Spleen (tissue), 13 donors: ENCODE measurements at places on chromosomes 16 and 17. TPM values are rescaled to one million over a fixed set of nuclear protein-coding genes. Genes with fewer than 3 reads are reported as not detected.

SDK2 gene
- 0.96 TPM for polyA plus RNA-seq

GRCh38 chr17:47275245-47275984, 21.8 kb downstream of the ITGB3 start:
- DNase-seq, result no peak
- H3K4me3 ChIP-seq, result no peak overlapping the region
- peak overlapping the region; percentile 83 for H3K27ac ChIP-seq
- H3K36me3 ChIP-seq, result no peaks in the 10 kb centered on the region
- H3K27me3 ChIP-seq, result no peaks in the 10 kb centered on the region

MAF gene
- 14.8 TPM for polyA plus RNA-seq

DRC3 gene
- 2.4 TPM for polyA plus RNA-seq

ADCY9 gene
- 1.2 TPM for polyA plus RNA-seq

RHBDL1 gene
- 0.80 TPM for polyA plus RNA-seq

DNA sequence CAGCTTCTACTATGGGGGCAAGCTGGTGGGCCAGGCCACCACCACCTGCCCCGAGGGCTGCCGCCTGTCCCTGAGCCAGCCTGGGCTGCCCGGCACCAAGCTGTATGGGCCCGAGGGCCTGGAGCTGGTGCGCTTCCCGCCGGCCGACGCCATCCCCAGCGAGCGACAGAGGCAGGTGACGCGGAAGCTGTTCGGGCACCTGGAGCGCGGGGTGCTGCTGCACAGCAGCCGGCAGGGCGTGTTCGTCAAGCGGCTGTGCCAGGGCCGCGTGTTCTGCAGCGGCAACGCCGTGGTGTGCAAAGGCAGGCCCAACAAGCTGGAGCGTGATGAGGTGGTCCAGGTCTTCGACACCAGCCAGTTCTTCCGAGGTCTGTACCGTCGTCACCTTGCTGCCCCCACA, 19.5 kb downstream of the IRF8 start:
- DNase-seq, result peak; percentile 75
- H3K4me1 ChIP-seq, result peaks cover 49% of the 10 kb centered on the region
- H3K27me3 ChIP-seq, result no peaks in the 10 kb centered on the region
- H3K36me3 ChIP-seq, result peaks cover 98% of the 10 kb centered on the region
- H3K27ac ChIP-seq, result no peak overlapping the region
- H3K4me3 ChIP-seq, result no peak overlapping the region

DNA sequence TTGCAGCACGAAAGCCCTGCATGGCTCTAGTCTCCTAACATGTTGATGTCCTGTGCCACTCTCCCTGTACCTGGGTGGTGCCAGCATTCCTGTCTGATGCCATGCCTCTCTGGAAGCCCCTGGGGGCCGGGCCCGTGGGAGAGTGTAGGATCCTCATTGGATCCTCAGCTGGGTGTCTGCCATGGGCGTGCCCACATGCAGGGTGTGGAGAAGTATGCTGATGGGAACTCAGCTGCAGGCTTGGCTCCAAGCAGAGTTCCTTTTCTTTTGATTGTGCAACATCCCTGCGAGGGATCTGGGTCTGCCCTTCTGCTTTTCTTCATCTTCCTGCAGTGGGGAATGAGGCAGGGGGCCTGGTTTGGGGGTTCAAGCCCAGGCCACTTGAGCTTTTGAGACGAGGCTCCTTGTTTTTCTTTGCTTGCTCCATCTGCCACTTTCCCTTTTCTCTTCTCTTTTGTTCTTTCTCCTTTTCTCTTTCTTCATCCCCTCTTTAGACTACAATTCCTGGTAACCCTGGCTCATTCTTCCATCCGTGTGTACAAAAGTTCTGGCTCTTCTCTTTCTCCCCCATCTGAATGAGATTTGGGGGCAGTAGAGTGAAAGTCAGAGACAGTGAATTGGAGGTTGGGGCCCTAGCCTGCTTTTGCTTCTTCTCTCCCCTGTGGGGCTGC, 32.9 kb downstream of the KSR1 start:
- peak; percentile 81 for DNase-seq
- no peaks in the 10 kb centered on the region for H3K36me3 ChIP-seq

DNA sequence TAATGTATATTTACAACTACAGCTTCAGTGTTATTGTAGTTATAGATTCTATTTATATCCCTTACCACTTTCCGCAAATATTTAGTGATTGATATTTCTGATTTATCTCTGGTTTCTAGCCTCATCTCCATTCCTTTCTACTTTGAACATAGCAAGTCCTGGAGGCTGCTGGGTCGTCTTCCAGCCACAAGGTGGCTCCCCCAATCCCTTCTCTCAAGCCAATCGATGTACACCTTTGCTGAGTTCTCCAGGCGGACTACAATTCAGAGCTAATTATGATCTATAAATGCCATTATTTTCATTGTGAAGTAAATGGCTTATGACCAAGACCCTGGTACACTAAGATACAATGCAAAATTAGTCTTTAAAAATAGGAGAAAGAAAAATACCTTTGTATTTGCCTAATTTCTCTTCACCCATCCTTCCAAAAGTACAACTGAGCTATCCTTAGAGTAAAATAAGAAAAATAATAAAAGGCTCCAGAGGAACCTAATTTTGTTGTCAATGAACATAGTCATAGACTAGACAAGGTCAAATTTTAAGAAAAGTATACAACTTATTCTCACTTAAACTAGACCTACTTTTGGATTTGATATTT, 122.1 kb downstream of the SKAP1 start:
- no peaks in the 10 kb centered on the region for H3K27me3 ChIP-seq
- no peak overlapping the region for H3K27ac ChIP-seq
- no peak overlapping the region for H3K4me3 ChIP-seq
- DNase-seq, result peak; percentile 79

DNA sequence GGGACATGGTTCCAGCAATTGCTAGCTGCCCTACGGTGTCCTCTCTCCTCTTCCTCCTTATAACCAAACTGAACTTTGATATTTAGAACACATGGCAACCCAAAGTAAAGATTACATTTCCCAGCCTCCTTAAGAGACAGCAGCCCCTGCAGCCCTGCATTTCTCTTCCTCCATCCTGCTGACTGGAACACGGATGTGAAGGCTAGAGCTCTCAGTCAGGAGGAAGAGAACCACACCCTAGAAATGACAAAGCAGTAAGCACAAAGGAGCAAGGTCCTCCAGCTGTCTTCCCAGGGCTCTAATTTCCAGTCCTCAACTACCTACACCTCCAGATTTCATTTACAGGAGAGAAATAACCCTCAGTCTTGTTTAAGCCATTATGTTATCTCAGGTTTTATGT, 10.9 kb downstream of the DYNC1LI2 start:
- no peak overlapping the region for H3K4me3 ChIP-seq
- H3K4me1 ChIP-seq, result peaks cover 46% of the 10 kb centered on the region
- H3K27ac ChIP-seq, result peak overlapping the region; percentile 84
- H3K36me3 ChIP-seq, result peaks cover 58% of the 10 kb centered on the region
- H3K27me3 ChIP-seq, result no peaks in the 10 kb centered on the region

DNA sequence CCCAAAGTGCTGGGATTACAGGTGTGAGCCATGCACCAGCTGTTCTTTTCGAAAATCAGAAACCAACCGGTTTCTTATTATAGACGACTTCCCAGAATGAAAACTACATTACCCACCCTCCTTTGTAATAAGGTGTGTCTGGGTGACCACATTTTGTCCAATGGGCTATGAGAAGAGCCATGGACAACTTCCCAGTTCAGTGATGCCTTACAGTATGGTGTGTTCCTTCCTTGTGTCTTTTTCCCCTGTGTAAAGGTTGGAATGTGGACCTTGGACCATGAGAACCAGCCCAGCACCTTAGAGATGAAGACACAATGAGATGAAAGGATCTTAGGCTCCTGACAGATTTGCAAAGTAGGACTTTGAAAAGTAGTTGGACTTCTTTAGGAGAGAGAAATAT, 85.0 kb upstream of the ATF7IP2 start:
- no peaks in the 10 kb centered on the region for H3K36me3 ChIP-seq
- no peaks in the 10 kb centered on the region for H3K27me3 ChIP-seq
- no peak for DNase-seq

DNA sequence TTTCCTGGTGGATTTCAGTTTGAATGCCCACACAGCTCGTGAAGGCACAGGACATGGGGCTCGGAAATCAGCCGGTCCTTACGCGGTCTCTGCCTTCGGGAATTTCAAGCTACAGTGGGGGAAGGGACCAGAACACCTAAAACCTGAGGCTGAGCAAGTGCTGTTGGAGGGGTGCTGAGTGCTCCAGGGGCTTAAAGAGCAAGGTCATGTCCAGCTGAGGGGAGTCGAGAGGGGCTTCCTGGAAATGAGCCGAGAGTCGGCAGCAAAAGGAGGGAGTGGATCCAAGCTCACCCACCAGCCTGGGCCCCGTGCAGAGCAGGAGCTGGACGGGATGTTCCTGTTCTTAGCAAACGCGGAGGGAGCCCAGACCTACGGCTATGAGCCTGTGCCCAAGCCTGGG, 73.2 kb upstream of the RPL38 start:
- no peaks in the 10 kb centered on the region for H3K4me1 ChIP-seq
- no peak overlapping the region for H3K4me3 ChIP-seq
- DNase-seq, result no peak
- H3K27ac ChIP-seq, result no peak overlapping the region
- no peaks in the 10 kb centered on the region for H3K36me3 ChIP-seq

RASD1 gene
- 7.9 TPM for polyA plus RNA-seq

DNA sequence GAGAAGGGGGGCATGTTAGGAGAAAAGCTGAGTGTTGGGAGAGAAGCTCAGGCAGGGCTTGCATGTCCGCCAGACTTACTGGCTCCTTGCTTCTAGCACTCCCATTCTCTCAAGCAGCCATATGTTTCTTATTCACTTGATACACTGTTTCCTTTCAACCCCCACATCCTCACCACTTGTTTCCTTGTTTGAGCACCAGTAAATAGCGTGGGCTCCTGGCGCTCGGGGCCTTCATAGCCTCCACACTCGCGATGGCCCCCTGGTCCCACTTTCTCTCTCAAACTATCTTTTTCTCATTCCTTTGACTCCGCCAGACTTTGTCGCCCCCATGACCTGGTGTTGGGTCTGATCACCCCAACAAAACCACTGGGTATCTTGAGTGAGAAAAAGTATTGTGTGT, 16.6 kb downstream of the ATP5PD start:
- H3K27me3 ChIP-seq, result no peaks in the 10 kb centered on the region
- no peak overlapping the region for H3K4me3 ChIP-seq
- H3K27ac ChIP-seq, result no peak overlapping the region
- H3K36me3 ChIP-seq, result no peaks in the 10 kb centered on the region
- peaks cover 50% of the 10 kb centered on the region for H3K4me1 ChIP-seq

DNA sequence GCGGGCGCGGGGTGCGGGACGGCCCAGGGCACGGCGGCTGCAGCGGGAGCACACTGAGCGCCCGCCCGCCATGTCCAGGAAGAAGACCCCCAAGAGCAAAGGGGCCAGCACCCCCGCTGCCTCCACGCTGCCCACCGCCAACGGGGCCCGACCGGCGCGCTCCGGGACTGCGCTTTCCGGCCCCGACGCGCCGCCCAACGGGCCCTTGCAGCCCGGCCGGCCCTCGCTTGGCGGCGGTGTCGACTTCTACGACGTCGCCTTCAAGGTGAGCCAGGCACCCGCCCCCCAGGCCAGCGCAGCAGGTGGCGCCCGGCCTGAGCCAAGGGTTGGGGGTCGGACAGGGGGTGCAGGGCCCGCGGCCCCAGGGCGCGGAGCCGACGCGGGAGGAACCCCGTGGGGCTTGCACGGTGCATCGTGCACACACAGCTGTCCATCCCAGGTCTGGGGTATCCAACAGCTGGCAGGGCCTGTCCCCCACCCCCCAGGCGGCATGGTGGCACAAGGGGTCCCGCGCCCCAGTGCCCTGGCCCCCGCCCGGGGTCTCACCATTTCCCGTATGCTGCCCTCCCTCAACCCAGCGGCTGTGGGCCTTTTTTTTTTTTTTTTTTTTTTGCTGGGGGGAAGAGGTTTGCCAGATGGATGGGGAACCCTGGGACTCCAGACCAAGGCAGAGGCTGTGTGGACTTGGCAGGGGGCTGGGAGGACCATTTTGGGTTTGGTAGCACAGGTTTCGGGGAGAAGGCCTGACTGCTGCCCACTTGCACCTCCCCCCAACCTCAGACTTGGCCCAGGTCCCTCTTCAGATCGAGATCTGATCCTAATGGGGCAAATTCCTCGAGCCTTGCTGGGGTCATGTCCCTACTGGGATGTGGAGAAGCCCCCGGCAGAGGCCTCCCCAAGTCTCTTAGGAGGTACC, 547 bp downstream of the RAB26 start:
- peaks cover 58% of the 10 kb centered on the region for H3K4me1 ChIP-seq
- H3K27me3 ChIP-seq, result peaks cover 21% of the 10 kb centered on the region
- H3K27ac ChIP-seq, result no peak overlapping the region
- H3K4me3 ChIP-seq, result peak overlapping the region; percentile 59
- peaks cover 5% of the 10 kb centered on the region for H3K36me3 ChIP-seq

GRCh38 chr17:16652847-16653366, 743 bp downstream of the ZNF624 start:
- H3K27ac ChIP-seq, result peak overlapping the region; percentile 87
- H3K4me1 ChIP-seq, result peaks cover 10% of the 10 kb centered on the region
- peak overlapping the region; percentile 60 for H3K4me3 ChIP-seq
- no peaks in the 10 kb centered on the region for H3K27me3 ChIP-seq
- no peak for DNase-seq

CDRT15L2 gene
- polyA plus RNA-seq, result not detected

GRCh38 chr16:70789595-70790447, 11.1 kb downstream of the VAC14 start:
- no peak overlapping the region for H3K4me3 ChIP-seq
- no peaks in the 10 kb centered on the region for H3K27me3 ChIP-seq
- no peak for DNase-seq
- peaks cover 11% of the 10 kb centered on the region for H3K4me1 ChIP-seq
- H3K36me3 ChIP-seq, result no peaks in the 10 kb centered on the region
- H3K27ac ChIP-seq, result peak overlapping the region; percentile 42

DNA sequence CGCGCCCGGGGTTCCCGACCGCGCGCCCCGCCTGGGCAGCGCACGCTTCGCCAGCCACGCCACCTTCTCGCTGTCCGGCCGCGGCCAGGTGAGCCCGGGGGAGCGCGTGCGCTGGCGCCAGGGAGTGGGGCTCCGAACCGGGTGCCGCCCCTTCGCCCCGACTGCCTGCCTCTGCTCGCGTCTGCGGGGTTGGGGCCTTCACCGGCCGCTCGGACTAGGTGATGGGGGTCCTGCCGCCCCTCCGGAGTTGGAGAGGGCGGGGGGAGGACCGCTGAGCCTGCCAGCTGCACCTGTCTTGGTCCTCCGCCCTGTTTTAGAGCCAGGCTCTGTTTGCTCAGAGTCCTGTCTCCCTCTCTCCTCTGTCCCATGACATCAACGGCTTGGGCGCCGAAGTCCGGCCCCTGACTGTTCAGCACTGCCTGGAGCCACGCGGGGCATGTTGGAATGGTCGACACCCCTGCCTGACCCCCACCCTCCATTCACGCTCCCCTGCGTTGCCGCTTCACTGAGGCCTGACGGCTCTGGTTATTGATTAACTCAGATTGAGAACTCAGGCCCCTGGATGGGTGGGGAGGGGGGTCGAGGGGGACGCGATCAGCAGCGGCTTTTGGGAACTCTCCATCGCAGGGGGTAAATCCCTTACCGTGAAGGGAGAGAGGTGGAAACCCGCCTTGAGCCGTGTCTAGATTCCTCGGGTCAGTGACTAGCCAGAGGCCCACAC, 748 bp downstream of the SMTNL2 start:
- no peaks in the 10 kb centered on the region for H3K36me3 ChIP-seq
- H3K27ac ChIP-seq, result no peak overlapping the region
- H3K4me1 ChIP-seq, result peaks cover 21% of the 10 kb centered on the region
- H3K4me3 ChIP-seq, result peak overlapping the region; percentile 49
- peaks cover 19% of the 10 kb centered on the region for H3K27me3 ChIP-seq
